ENCODE measurements at places on chromosomes 3 and 15.

DNA sequence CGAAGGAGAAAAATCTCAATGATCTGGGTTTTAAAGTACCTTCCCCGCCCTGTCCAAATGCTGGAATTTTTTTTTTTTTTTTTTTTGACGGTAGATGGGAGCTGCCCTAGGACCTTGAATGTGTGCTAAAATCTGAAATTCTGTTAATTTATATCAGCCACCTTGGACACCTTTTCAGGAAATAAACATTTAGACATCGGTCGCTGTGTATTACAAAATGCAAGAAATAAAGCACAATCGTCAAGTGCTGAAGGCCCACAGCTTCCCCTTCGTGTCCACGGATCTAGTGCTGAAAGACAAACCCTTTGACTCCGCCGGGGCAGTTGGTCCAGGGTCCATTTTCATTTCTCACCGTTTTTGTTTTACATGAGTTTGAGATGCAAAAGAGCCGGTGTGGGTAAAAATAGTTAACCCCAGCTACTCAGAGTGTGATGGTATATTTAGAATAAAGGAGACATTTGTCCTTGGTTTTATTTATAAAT, 90.2 kb upstream of the CHD2 start:
- DNase-seq: peak; percentile 66
- H3K4me1 ChIP-seq: no peaks in the 10 kb centered on the region
- no peaks in the 10 kb centered on the region for H3K27me3 ChIP-seq
- H3K4me3 ChIP-seq: peak overlapping the region; percentile 75
- H3K27ac ChIP-seq: peak overlapping the region; percentile 97
- H3K36me3 ChIP-seq: no peaks in the 10 kb centered on the region

- H3K27me3 ChIP-seq: no peaks in the 10 kb centered on the region
These were observed 57.7 kb upstream of the RASGRP1 start for GRCh38 chr15:38622304-38622703.

GRCh38 chr15:91844928-91845327, 8.6 kb upstream of the SLCO3A1 start:
- no peaks in the 10 kb centered on the region for H3K36me3 ChIP-seq
- H3K4me3 ChIP-seq: no peak overlapping the region
- no peaks in the 10 kb centered on the region for H3K27me3 ChIP-seq
- H3K27ac ChIP-seq: no peak overlapping the region
- no peak for DNase-seq
- H3K4me1 ChIP-seq: no peaks in the 10 kb centered on the region

GRCh38 chr3:191316876-191317603, 12.2 kb upstream of the CCDC50 start:
- no peaks in the 10 kb centered on the region for H3K27me3 ChIP-seq
- DNase-seq: no peak
- H3K4me1 ChIP-seq: no peaks in the 10 kb centered on the region
- no peak overlapping the region for H3K4me3 ChIP-seq
- no peaks in the 10 kb centered on the region for H3K36me3 ChIP-seq

GRCh38 chr15:57914350-57915055, 151.0 kb downstream of the ALDH1A2 start:
- H3K27ac ChIP-seq: no peak overlapping the region
- H3K27me3 ChIP-seq: no peaks in the 10 kb centered on the region
- H3K36me3 ChIP-seq: no peaks in the 10 kb centered on the region

DNA sequence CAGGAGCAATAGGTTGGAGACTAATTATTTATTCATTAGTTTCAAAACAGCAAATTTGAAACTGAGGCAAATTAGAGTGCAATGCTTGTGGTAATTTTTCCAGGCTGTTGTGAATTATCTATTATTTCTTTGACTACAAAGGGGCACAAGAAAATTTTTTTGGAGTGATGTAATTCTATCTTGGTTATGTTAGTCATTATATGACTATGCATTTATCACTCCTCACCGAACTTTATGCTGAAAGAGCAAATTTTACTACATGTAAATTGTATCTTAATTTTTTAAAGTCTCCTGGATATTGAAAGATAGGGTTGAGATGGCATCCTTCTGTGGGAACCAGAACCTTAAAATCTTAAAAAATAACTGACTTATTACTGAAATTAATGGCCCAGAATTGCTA, 320.0 kb upstream of the ROBO1 start:
- no peak overlapping the region for H3K4me3 ChIP-seq
- no peaks in the 10 kb centered on the region for H3K36me3 ChIP-seq
- no peaks in the 10 kb centered on the region for H3K27me3 ChIP-seq
- no peak for DNase-seq
- no peaks in the 10 kb centered on the region for H3K4me1 ChIP-seq
- H3K27ac ChIP-seq: no peak overlapping the region

DNA sequence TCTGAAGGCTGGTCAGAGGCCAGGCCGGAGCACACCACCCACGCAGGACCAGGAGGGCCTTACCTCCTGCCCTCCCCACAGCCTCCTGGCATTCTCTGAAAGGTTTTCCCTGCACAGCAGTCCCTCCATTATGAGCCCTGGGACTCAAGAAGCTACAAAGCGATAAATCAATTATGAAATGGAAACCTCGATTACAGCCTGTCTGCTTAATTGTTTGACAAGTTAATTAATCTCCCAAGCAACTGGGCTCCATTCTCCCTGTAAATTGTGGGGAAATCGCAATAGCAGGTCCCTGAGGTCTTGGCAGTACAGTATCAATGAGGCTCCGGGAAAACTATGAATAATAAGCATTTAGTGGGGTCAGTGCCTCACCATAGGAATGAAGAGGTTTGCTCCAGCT, 683.5 kb downstream of the NTRK3 start:
- no peak overlapping the region for H3K27ac ChIP-seq
- H3K27me3 ChIP-seq: no peaks in the 10 kb centered on the region

GRCh38 chr3:52437326-52438103, 7.4 kb downstream of the SEMA3G start:
- no peaks in the 10 kb centered on the region for H3K4me1 ChIP-seq
- H3K4me3 ChIP-seq: no peak overlapping the region
- no peaks in the 10 kb centered on the region for H3K36me3 ChIP-seq

DNA sequence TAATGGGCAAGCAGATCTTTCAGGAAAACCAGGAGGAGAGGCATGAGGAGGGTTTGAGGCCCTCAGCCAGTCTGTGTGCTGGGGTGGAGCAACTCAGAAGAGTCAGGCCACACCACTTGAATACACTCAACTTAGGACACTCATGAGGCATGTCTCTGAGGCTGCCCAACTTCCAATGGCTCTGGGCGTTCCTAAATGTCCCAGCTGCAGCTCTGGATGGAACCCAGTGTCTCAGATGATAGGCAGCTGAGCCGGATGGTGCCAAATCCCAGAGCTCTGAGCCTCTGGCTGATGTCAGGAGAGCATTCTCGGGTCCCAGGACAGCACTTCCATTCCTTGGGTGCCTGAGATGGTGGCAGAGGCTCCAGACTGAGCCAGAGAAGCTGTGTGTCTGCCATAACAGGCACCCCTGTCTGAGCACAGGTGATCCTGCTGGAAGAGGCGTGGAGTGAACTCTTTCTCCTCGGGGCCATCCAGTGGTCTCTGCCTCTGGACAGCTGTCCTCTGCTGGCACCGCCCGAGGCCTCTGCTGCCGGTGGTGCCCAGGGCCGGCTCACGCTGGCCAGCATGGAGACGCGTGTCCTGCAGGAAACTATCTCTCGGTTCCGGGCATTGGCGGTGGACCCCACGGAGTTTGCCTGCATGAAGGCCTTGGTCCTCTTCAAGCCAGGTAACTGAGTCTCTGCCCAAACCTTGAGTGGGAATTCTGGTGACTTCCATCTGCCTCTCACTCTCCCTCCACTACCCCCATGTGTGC, 2.8 kb downstream of the NR2E3 start:
- no peak overlapping the region for H3K4me3 ChIP-seq
- no peaks in the 10 kb centered on the region for H3K27me3 ChIP-seq
- H3K27ac ChIP-seq: no peak overlapping the region
- H3K36me3 ChIP-seq: no peaks in the 10 kb centered on the region
- no peak for DNase-seq
- no peaks in the 10 kb centered on the region for H3K4me1 ChIP-seq

- H3K36me3 ChIP-seq: no peaks in the 10 kb centered on the region
- no peaks in the 10 kb centered on the region for H3K27me3 ChIP-seq
- H3K4me1 ChIP-seq: no peaks in the 10 kb centered on the region
- H3K4me3 ChIP-seq: no peak overlapping the region
These were observed 143.1 kb downstream of the CHSY1 start for GRCh38 chr15:101108791-101109190.

DNA sequence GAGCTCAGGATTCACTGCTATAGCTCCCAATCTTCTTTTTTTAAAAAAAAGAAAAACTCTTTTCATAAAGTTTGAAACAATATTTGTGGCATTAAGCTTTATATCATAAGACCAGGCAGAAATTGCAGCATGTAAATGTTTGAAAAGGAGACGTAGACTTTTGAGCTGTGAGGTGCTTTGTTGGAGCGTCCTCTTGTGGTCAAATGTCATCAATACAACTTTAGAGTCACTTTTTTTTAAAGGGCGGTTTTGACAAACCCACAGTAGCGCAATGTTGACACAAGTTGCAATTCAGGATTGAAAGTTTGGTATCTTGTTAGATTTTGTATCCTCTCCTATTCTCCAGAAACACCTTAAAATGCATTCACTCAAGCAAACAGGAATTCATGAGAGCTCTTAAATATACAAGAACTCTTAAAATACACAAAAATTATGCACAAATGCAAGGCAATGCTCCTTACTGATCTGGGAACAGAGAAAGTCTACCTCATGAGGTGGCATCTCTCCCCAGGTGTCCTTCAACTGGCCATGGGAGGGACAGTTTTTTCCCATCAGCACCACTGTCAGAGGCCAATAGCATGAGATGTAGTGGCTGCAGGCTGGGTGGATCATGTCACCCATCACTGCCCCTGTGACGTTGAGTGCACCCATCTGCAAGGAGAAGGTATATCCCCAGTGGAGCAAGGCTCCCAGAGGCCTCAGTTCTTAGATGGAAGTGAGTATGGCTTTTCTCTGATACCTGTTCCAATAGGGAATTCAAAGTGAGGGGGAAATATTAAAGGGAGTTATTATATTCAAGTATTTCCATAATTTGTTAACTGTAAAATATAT, 70.7 kb downstream of the ANXA2 start:
- H3K4me3 ChIP-seq: no peak overlapping the region
- H3K27me3 ChIP-seq: no peaks in the 10 kb centered on the region

- H3K4me3 ChIP-seq: no peak overlapping the region
- H3K27me3 ChIP-seq: no peaks in the 10 kb centered on the region
- no peak for DNase-seq
These were observed 8.7 kb downstream of the SPSB4 start for GRCh38 chr3:141059816-141060215.

GRCh38 chr15:101456057-101456739, 33.3 kb downstream of the PCSK6 start:
- H3K4me1 ChIP-seq: peaks cover 2% of the 10 kb centered on the region
- H3K4me3 ChIP-seq: no peak overlapping the region
- no peaks in the 10 kb centered on the region for H3K27me3 ChIP-seq
- no peak overlapping the region for H3K27ac ChIP-seq
- DNase-seq: peak; percentile 31

- peaks cover 20% of the 10 kb centered on the region for H3K36me3 ChIP-seq
- H3K4me3 ChIP-seq: no peak overlapping the region
- no peaks in the 10 kb centered on the region for H3K4me1 ChIP-seq
- H3K27me3 ChIP-seq: no peaks in the 10 kb centered on the region
- H3K27ac ChIP-seq: no peak overlapping the region
- no peak for DNase-seq
These were observed 93.9 kb downstream of the PLOD2 start for GRCh38 chr3:146067048-146067447.

DNA sequence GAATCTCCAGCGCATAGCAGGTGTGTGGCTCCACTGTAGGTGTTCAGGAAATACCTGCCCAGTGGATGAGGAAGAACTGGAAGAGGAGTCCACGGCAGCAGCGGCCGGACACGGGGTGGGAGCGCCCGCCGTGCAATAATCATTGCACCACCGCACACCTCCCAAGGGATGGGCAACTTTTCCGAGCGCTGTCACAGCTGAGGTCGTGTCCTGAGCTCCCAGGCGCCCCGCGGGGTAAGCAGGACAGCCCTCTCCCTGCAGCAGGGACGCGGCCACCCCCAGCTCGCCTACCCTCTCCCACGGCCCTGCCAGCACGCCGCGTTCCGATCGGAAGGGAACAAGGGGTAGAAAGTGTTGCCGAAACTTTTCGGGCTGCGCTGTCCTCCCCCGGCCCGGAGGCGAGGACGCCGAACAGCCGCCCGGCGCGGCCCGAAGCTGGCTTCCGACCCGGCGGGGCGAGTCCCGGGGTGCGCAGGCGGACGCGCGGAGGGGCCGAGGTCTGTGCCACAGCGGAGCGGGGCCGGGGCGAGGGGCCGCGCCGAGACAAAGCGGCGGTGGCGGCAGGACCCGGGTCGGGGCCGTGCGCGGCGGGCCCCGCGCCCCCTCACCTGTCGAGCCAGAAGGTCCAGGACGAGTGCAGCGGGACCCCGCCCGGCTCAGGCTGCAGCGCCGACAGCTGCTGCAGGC, 475 bp downstream of the EIF4E3 start:
- peak; percentile 72 for DNase-seq
- H3K27ac ChIP-seq: no peak overlapping the region
- no peaks in the 10 kb centered on the region for H3K36me3 ChIP-seq
- peak overlapping the region; percentile 76 for H3K4me3 ChIP-seq
- H3K27me3 ChIP-seq: peaks cover 88% of the 10 kb centered on the region
- H3K4me1 ChIP-seq: no peaks in the 10 kb centered on the region

DNA sequence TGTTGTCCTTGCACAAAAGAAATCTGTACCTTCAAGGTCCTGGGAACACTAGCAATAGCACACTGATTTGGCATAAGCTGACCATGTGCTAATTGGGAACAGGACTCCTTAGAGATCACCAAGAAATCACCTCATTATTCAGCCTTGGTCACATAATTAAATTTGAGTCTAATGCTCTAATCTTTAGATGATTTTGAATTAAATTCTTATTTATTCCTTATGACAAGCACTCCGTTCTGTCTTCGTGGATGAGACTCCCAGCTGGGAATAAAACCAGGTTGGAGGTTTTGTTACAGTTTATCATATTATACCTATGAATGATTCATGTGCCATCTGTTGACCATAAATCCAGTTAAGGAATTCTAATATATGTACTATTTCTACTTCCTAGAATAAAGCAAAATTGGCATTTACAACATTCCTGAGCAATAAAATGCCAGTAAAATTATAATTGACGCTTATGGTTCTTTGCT, 162.2 kb downstream of the MYRIP start:
- H3K4me1 ChIP-seq: no peaks in the 10 kb centered on the region
- no peak overlapping the region for H3K4me3 ChIP-seq
- H3K27me3 ChIP-seq: peaks cover 55% of the 10 kb centered on the region
- no peak overlapping the region for H3K27ac ChIP-seq
- no peaks in the 10 kb centered on the region for H3K36me3 ChIP-seq

- peaks cover 6% of the 10 kb centered on the region for H3K4me1 ChIP-seq
- peaks cover 2% of the 10 kb centered on the region for H3K36me3 ChIP-seq
- H3K27ac ChIP-seq: no peak overlapping the region
- DNase-seq: no peak
These were observed 2.4 kb downstream of the PARP3 start for GRCh38 chr3:51944451-51945021.

Data from endodermal cell (in vitro differentiated cells).